ENCODE measurements at places on chromosomes 1 and 21. TPM values are rescaled to one million over a fixed set of nuclear protein-coding genes. Genes with fewer than 3 reads are reported as not detected.

The SPRR1A gene
- not detected for total RNA-seq

The GUCA2B gene
- total RNA-seq = not detected

The CDC20 gene
- 4.9 TPM for total RNA-seq

The LENEP gene
- total RNA-seq = 1.2 TPM

The ZNF683 gene
- total RNA-seq = not detected

The L1TD1 gene
- total RNA-seq = 0.41 TPM

DNA sequence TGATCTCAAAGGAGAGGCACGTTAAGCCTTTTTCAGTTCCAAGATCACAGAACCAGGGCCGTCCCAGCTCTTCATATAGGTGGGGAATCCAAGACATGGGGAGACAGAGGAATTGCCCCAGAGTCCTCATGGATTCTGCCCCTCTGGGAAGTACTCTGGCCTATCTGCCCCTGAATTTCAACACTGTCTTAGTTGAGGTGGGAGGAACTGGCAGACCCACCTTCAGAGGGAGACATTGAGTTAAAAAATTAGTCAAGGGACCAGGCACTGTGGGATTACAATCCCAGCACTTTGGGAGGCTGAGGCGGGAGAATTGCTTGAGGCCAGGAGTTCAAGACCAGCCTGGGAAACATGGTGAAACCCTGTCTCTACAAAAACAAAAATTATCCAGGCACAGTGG lies 2.1 kb upstream of the KNCN start:
- no peak for DNase-seq

DNA sequence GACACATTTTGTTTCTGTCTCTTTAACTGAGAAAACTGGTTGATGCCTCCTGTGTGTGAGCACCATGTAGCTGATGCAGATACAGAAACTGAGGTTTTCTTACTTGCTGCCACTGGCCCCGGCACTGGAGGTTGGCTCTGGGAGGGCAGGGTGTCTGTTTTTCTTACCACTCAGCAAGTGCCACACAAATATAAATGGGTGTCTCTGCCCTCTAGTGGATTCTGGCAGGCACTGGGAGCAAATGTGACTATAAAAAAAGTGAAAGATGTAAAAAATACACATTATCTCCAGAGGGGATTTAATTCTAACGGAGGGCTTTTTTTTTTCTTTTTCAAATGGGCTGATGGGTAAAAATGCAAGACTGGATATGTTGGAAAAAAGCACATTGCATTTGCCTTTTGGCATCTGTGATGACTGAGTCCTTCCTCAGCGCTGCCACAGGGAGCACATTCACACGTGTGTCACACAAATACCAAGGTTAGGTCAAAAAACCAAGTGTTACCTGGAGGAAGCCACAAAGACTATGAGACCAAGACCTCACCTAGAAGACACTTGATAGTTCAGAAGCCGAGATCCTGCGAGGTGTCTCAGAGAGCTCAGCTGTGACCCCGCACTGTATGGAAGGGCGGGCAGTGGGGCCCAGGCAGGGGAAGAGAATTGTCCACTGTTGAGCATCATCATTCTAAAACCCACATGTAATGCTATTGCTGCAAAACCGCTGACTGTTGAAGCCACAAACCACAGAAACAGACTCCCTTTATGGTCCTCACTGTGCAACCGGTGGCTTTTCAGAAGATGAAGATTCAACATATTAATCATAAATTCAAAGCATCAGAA lies 18.9 kb downstream of the PGBD2 start:
- no peak for DNase-seq

GRCh38 chr1:21764615-21765423 lies 18.1 kb downstream of the USP48 start:
- DNase-seq = no peak

- DNase-seq = no peak
Observed at GRCh38 chr21:31804008-31804394, 68.8 kb upstream of the HUNK start.

GRCh38 chr1:97334454-97334853 lies 586.4 kb downstream of the DPYD start:
- no peak for DNase-seq

- DNase-seq = no peak
Observed at GRCh38 chr1:190258003-190258402, 219.7 kb downstream of the BRINP3 start.

- DNase-seq = no peak
Observed at GRCh38 chr1:61708953-61709907, 15.7 kb downstream of the TM2D1 start.

DNA sequence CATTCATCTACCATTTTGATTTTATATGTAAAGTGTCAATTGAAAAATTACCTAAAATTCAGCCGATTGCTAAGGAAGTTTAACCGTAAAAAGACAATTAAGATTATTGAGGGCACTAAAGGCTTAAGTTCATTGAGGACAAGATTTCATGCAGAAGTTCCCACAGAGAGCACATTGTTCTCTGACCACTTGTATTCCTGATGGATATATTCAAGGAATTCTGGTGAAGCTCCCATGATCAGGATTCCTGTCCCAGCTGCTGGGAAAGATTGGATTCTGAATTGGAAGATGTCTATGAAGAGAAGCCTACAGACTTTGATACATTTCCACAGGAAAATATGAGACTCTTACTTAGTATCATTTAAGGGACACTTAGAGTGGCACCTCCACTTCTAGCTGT lies 209.2 kb upstream of the KCTD3 start:
- no peak for DNase-seq

- no peak for DNase-seq
Observed at GRCh38 chr1:113870778-113871177, 734 bp downstream of the PTPN22 start.

DNA sequence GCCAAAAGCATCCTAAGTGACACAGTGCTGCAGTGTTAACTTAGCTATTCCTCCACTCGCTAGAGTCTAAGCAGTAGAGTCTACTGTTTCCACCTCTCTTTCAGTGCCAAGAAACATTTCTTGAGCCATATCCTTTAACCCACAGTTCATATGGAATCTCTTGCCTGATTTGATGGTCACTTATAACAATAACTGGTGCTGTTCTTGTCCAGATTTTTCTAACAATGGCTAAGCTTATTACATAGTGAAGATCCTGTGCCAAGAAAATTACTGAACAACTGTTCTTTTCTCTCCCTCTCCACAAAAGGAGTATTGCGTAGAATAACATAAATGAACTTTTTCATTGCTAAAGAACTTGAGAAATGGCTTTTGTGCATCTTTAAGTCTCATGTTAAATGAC lies 121.3 kb downstream of the CDC7 start:
- no peak for DNase-seq

GRCh38 chr1:246176126-246177024 lies 330.7 kb downstream of the SMYD3 start:
- no peak for DNase-seq

GRCh38 chr1:109819906-109820305 lies 56.2 kb upstream of the EPS8L3 start:
- no peak for DNase-seq

- no peak for DNase-seq
Observed at GRCh38 chr1:70847013-70847412, 200.6 kb downstream of the PTGER3 start.

GRCh38 chr1:39116860-39117728 lies 87.4 kb upstream of the MACF1 start:
- DNase-seq = no peak

DNA sequence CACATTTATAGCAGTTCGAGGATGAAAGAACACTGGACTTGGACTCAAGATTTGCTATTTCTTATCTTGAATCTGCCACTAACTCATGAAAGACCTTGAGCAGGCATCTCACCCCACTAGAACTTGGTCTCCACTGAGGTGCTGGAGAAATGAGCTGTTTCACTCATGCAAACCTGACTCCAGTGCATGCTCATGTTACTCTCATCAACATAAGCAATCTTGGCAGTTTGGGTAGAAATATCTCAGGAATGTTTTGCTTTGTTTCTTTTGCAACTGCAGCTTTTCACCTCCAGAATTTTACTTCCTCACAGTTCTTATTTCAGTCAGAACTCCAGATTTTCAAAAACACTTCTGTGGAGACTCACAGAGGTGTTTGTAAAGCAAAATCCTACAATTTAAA lies 46.2 kb upstream of the DAB1 start:
- no peak for DNase-seq

DNA sequence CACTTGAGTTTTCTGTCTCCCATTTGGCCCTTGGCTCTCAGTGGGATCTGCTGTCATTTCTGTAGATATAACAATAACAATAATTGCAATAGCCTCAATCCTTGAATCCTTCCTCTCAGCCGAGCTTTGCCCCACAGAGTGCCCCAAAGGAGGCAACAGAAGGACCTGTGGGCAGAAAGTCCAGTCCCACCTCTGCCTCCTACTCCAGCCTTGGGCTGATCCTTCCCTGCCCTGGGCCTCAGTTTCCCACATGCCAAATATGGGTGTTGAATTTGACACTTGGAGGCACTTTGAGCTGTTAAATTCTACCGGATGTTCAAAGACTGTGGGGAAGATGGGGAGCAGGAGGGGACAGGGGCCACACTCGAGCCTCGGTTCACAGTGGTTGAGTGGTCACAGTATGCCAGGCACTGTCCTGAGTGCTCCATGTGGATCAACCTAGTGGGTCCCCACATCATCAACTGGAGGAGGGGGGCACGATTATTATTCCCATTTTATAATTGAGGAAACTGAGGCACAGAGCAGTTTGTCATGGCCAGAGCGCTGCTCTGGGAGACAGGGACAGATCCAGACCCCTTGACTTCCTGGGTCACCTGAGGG lies 307.1 kb downstream of the MATN1 start:
- no peak for DNase-seq

GRCh38 chr1:15848143-15848928 lies 829 bp downstream of the SPEN start:
- DNase-seq = peak; percentile 33

DNA sequence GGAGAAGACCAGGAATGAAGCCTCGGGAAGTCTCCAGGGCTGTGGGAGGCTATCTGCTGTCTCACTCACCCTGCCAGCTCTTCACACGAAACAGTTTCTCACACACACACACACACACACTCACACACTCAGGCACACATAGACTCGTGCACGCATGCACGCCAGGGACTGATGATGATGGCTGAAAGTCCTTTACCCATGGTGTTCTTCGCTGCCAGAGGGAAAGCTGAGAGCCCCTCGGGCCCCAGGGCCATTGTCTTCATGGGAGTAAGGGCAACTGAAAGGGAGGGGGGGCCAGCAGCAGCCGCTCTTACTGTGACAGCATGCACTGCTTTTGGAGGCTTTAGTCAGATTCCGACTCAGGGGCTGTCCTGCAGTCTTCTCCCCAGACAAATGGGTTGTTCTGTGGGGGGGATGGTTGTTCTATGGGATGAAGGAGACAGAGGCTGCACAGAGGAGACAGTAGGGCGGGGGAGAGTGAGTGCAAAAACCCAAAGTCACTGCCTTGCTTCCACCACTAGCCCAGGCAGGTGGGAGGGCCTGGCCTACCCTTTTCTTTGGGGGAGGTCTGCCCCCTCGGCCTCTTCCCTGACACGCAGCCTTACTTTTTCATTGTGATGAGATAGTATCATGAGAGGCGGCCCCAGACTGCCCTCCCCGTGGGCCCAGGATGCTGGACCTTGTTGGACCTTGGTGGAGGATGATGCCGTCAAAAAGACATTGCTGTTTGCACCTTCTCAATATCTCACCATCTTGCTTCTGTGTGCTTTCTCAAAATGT lies 29.0 kb downstream of the STUM start:
- no peak for DNase-seq

DNA sequence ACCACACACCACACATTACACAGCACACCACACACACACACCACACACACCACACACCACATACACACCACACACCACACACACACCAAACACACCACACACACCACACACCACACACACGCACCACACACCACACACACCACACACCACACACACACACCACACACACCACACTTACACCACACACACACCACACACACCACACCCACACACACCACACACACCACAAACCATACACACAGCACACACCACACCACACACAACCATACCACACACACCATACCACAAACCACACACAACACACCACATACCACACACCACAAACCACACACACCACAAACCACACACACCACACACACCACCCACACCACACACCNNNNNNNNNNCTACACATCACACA lies 40.9 kb upstream of the SIK1 start:
- no peak for DNase-seq

DNA sequence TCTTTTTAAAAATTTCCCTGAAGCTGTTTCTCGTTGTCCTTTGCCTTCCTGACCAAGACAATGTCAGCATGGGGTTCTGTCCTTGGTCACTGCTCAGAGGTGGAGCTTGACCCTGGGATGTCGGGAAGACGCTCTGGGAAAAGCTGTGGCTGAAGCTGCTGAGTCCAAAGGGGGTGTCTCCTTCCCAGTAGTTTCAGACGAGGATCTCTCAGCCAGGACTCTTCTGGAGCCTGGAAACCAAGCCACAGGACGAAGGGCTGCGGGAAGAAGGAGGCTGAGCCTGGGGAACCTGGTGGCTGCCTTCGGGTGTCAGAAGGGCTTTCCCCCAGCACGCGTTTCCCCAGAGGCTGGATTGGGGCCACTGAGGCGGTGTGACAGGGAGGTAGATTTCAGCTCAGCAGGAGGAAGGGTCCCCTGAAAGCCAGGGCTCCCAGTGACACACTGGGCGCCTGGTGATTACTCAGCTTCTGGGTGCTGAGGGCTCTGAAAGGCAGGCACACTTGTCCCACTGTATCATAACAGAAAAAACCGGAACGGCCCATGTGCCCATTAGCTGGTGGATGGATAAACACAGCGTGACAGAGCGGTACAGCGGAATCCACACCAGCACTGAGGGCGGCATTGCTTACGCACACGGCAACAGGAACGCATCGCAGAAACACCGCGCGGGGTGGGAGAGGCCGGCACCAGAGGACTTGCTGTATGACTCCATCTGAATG lies 5.0 kb upstream of the KRTAP12-1 start:
- no peak for DNase-seq
